ENCODE measurements at places on chromosomes 11 and 22. TPM values are rescaled to one million over a fixed set of nuclear protein-coding genes. Genes with fewer than 3 reads are reported as not detected.

DNA sequence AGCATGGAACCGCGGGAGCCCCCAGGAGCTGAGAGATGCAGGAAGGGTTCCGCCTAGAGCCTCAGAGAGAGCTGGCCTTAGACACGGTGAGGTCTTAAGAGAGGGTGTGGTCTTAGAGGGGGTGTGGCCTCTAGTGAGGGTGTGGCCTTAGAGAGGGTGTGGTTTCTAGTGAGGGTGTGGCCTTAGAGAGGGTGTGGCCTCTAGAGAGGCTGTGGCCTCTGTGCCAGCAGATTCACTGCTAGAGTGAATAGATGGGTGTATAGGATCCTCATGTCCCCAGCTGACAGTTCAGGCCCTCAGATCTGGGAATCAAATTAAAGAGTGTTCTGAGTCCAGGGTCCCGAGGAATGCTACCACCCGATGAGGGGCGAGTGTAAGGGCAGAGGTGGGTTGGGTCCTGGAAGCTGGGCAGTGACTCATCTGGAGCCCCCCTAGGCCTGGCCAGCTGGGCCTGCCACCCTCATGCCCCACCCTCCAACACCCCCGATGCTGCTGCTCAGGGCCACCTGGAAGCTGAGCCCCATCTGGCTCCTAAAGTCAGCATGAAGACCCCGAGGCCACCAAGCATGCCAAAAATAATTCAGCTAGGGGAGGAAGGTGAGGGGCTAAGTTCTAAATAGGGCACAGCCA is 49.5 kb downstream of the IGF2 start:
- DNase-seq: no peak

The OR4C6 gene
- not detected for polyA plus RNA-seq

DNA sequence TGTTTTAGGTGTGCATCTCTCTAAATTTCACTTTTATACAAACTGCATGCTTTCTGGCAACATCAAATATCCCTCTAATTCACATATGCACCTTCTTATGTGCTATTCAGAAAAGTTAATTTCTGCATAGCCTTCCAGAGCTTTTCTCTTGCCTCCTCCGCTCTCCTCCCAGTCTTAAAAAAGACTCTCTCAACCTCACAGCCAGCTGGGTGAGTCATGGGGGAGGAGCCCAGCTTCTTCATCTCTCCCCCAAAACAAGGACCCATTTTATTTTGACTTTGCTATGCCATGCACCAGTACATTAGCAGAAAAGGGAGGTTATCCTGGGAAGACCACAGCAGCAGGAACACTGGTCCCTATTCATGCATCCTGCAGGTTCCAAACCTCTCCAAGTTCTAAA is 234.4 kb downstream of the KCNA4 start:
- DNase-seq: no peak

The DENND6B gene
- polyA plus RNA-seq: 19.3 TPM

- no peak for DNase-seq
These were observed 138.7 kb downstream of the SOX6 start for GRCh38 chr11:16217631-16218030.

The CD6 gene
- 0.63 TPM for polyA plus RNA-seq

The JAML gene
- polyA plus RNA-seq: 0.49 TPM

DNA sequence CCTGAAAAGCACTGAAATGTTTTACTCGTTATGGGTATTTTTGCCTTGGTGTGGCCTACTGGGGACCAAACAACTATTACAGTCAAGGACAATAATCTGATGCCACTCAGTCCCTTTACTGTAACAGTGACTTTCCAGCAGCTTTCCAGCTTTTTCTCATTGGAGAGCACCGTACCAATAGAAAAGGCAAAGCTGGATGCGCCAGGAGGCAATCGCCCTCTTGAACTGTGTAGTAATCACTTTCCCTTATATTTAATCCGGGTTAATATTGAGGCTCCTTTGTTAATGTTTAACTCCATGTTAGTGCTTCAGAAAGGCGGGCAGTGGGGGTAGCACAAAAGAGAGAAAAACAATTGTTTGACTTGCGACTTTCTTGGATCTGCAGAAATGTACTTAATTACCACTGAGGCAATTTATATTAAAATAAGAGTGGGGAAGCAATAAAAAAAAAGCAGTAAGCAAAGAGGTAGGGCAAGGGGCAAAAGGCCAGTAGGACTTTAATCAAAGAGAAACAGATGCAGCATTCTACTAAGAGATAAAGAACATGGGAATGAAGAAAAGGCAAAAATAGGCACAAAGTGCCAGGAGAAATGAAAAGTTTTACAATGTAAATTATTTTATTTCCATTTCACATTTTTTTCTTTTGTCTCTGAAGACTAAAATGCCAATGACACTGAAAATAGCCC is 81.6 kb downstream of the LRRC4C start:
- no peak for DNase-seq

The DUSP8 gene
- polyA plus RNA-seq: 29.6 TPM

DNA sequence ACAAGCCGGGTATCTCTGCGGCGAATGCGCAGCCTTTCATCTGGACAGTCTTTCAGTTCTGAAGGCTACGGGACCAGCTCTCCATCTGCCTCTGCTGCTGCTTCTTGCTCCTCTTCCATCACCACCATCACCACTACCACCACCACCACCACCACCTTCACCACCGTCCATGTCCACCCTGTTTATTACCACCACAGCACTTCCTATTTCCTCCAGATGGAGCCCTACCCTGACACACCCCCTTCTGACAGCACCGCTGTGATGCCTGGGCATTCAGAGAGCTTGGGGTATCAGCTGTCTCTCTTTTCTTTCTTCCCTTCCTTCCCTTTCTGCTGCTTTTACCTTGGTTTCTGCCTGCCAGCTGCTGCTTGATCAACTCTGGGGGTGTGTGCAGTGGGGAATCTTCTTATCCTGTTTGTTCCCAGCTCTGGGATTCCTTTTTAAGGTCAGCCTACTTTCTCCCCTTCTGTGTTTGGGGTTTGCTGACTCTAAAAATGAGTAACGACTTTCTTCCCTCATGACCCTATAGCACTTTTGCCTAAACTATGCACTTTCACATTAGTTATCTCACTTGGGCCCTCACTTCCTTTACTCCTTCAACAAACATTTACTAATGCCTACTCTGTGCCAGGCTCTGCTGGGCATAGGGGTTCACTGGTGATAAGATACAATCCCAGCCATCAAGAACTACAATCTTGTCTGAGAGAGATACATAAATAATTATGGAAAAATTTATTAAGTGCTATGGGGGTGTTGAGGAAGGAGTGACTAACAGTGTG is 7.8 kb upstream of the RRM1 start:
- DNase-seq: no peak

The CYTH4 gene
- polyA plus RNA-seq: 1.3 TPM

The PUS3 gene
- 11.7 TPM for polyA plus RNA-seq

DNA sequence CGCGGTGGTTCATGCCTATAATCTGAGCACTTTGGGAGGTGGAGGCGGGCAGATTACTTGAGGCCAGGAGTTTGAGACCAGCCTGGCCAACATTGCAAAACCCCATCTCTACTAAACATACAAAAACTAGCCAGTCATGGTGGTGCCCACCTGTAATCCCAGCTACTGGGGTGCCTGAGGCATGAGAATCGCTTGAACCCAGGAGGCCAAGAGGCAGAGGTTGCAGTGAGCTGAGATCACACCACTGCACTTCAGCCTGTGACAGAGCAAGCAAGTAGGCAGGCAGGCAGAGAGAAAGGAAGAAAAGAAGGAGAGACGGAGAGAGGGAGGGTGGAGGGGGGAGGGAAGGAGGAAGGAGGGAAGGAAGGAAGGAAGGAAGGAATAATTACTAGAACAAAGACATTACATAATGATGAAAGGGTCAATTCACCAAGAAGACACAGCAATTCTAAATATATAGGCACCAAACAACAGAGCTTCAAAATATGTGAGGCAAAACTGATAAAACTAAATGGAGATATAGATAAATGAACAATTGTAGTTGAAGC is 13.8 kb upstream of the CLDN5 start:
- no peak for DNase-seq

DNA sequence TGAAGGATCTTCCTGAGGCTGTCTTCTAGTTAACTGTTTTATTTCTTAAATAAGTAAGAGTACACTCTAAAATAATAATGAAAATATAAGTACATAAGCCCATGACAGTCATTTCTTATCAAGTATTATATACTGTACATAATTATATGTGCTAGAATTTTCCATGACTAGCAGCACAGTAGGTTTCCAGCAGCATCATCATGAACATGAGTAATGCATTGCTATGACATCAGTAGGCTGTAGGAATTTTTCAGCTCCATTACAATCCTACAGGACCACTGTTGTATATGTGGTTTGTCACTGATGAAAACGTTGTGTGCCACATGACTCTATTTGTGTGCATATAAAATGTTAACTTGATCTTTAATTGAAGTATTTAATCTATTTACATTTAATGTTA is 22.0 kb downstream of the ZNF202 start:
- DNase-seq: no peak

DNA sequence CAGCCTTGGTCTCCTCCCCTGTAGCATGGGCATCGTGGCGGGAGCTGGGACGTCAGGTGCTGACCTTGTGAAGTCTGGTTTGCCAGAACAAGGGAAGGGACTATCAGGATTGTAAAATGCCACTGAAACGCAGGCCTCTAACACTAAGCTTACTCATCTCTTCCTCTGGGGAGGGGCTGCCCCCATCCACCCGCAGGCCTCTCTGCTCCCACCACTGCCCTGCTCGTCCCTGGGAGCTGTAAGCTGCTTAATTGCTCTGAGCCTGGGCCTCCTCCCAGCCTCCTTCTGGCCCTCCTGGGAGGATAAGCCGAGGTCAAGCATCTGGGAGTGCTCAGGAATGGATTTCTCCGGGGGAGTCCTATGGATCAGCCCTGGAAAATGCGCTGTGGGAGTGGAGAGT is 8.4 kb downstream of the SHISAL1 start:
- no peak for DNase-seq

DNA sequence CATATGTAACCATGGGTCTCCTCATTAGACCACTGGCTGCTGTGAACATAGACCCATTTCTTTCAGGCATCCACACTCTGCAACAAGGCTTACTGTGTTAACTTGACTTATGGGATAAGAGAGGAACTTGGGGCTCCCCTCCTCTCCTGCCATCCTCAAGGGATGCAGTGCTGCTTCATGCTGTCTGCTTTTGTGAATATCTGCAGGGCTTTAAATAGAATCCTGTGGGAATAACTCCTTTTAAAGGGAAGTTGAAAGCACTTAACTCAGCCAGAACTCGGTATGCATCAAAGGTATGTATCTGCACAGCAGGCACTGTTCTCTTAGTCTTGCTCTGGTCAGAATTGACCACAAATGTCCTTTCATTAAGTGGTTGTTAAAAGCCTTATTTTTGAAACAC is 222.5 kb upstream of the KIRREL3 start:
- no peak for DNase-seq

GRCh38 chr11:843818-844692 is 1.4 kb downstream of the TSPAN4 start:
- no peak for DNase-seq

GRCh38 chr11:119472186-119472855 is 49.3 kb upstream of the THY1 start:
- DNase-seq: no peak

DNA sequence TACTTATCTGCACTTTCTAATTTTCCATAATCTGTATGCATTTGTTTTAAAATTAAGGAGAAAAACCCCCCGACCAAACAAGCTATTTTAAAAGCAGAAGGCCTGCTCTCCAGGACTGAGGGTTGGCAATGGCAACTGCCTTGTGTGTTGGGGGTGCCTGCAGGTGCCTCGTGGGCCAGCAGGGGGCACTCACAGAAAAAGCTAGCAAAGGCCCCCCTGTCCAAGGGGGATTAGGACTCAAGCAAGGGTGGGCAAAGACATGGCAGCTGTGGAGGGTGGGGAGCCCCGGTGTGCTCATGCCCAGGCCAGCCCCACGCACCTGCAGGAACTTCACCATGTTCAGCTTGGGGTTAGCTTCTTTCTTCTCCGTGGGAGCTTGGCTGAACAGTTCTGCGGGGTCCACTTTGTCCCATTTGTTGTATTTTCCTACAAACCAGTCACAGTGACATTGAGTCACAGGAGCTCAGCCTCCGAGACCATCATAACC is 10.3 kb downstream of the TOP3B start:
- peak; percentile 13 for DNase-seq

The ANO9 gene
- 1.6 TPM for polyA plus RNA-seq

DNA sequence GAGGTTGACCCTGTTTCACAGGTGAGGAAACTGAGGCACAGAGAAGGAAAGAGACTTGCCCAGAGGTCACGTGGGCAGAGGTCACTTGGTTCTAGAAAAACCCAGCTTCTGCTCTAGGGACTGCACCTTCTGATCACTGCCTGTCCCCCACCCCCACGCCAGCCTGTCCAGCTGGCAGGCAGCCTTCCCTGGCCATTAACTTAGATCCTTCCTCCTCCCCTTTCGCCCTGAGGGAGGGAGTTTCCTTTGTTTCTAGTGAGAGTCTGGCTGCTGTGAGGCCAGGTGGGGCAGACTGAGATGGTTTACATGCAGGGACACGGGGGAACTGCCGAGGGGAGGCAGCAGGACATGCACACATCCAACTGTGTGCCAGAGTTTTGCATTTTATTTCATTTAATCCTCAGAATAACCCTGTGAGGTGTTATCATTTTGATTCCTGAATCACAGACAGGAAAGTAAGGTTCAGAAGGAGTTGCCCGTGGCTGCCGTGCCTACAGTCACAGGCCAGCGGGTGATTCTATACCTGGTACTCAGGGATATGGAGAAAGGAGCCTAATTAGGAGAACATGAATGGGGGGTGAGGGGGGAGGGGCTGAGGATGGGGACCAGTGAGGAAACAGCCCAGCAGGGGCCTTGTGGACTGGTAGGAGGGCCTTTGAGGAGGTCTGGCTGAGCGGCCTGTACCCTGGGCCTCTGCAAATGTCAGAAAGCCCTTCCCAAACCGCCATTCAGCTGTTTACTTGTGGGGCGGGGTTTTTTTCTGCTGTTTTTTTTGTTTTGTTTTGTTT is 3.4 kb downstream of the FAM83F start:
- DNase-seq: peak; percentile 60

GRCh38 chr11:65572356-65573051 is at the start of gene FAM89B:
Gene FAM89B (plus strand): TSS chr11:65572538. CDS start chr11:65572670, 132 bp downstream.
- peak; percentile 94 for DNase-seq

- peak; percentile 65 for DNase-seq
These were observed 30.5 kb upstream of the PPP2R1B start for GRCh38 chr11:111796696-111797095.

The TTC36 gene
- polyA plus RNA-seq: 0.46 TPM

- DNase-seq: no peak
These were observed 44.7 kb downstream of the IRAG1 start for GRCh38 chr11:10648871-10649270.

GRCh38 chr11:128187835-128188234 is 399.5 kb downstream of the ETS1 start:
- DNase-seq: peak; percentile 48

The VWA5A gene
- polyA plus RNA-seq: 6.3 TPM
